ENCODE measurements at places on chromosomes 5 and 9.

GRCh38 chr9:108052431-108053080 is 563.0 kb upstream of the KLF4 start:
- no peak for DNase-seq

DNA sequence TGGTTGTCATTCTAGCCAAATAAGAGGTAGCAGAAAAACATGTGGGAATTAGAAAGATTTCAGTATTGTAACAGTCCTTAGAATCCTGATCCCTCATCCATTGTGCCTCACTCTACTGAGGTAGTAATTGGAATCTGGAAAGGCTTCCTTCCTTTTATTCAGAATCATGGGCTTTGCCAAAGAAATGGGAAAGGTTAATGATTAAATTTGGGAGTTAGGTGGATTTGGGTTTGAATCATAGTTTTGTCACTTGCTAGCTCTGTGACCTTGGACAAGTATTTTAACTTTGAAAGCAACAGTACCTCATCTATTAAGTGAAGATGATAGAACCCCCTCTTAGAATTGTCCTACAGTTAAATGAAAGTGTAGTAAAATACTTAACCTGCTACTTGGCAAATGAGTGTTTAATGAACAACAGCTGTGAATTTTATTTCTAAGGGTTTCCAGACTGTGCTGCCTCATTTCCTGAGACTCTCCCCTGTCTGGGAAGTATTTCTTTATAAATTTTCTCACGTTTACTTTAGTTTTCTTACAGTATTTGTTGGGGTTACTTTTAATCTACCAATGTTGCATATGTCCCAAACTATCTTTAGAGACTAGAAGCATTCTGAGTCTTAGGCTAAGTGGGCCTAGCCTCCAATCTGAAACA is 11.7 kb downstream of the SPDL1 start:
- no peak for DNase-seq

DNA sequence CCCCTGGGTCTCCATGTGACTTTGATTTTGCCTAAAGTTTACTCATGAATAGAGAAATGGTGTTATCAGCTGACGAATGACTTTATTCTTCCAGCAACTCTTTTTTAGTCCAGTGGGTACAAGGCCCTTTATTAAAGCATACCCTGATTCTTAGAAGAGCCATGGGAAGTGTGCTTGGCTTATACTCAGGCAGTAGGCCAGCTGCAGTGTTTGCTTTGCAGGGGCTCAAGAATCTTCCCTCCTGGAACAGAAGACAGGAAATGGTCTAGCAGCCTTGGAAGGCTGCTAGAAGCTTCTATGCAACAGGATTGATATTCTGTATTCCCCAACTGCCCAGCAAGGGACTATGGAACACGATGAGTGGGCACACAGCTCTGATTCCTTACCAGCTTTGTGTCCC is 73.4 kb upstream of the PLPP6 start:
- no peak for DNase-seq

DNA sequence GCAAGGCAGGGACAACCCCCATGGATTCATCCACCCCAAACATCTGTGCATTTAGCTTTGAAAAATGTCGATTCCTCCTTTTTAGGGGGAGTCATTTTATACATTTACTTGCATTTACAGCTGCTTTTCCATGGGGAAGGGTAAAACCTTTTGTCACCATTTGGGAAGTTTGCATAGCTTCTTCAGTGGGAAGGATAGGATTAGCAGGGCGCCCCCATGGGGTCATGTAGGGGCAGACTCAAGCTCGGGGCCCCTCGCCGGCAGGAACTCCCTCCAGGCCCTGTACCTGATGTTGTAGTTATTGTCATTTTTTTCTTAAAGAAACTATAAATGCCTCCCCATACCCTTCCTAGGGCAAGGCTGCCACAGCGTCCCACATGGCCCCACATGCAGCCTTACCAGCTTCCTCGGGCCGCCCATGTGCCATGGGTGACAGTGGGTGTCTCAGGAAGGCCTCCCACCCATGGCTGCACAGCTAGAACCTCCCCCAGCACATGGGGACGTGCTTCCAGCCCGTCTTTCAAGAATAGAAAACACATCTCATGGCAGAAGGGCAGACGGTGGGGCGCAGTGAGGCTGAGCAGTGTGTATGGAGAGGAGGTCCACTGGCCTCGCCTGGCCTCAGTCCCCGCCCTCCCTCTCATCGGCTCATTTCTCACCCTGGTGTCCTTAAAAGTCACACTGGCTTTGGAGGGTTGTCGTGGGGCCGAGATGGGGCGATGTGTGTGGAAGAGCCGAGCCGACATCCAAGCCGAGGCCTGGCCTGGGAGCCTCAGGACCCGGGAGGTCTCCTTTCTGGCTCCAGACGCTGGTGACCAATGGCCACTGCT is 76.1 kb upstream of the OTULINL start:
- DNase-seq: no peak

- no peak for DNase-seq
Observed at GRCh38 chr5:96637196-96637595, 25.0 kb upstream of the CAST start.

- DNase-seq: no peak
Observed at GRCh38 chr5:126443374-126443851, 20.2 kb downstream of the GRAMD2B start.

DNA sequence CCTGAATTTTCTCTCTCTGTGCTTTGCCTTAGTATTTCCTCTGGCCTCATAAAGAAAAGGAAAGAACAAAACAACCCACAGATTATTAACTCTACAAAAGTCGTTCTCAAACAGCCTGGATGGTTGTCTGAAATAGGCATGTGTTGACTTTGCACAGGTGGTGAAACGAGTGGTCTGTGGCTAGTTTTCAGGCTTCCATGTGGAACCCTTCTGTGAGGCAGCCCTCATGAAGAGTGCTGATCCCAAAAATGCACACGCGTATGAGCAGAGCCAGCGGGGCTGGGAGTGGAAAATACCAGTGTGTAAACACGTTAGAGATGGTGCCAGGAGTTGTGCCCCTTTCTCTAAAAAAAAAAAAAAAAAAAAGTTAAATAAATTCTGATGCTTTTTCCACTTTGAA is 4.9 kb upstream of the PSAT1 start:
- no peak for DNase-seq

DNA sequence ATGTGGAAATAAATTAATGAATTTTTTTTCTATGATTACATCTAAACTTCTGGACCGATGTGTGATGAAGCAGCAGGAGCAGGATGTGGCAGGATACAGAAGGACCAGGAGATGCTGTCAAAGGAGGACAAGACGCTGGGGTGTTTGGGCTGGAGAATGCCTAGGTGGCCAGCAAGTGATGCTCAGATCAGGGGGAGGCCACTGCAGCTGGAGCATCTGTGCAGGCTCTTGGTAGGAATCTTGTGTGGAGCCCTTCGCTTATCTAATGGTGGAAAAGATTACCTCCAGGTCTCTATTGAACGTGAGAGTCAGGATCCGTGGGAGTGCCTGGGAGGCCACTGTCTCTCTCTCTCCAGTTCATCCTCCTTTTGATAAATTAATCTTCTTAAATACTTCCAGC is 79.8 kb downstream of the MRPL36 start:
- no peak for DNase-seq

- no peak for DNase-seq
Observed at GRCh38 chr9:21933281-21933680, 60.9 kb downstream of the CDKN2A start.

- DNase-seq: no peak
Observed at GRCh38 chr5:134845335-134845851, 375 bp upstream of the C5orf24 start.

DNA sequence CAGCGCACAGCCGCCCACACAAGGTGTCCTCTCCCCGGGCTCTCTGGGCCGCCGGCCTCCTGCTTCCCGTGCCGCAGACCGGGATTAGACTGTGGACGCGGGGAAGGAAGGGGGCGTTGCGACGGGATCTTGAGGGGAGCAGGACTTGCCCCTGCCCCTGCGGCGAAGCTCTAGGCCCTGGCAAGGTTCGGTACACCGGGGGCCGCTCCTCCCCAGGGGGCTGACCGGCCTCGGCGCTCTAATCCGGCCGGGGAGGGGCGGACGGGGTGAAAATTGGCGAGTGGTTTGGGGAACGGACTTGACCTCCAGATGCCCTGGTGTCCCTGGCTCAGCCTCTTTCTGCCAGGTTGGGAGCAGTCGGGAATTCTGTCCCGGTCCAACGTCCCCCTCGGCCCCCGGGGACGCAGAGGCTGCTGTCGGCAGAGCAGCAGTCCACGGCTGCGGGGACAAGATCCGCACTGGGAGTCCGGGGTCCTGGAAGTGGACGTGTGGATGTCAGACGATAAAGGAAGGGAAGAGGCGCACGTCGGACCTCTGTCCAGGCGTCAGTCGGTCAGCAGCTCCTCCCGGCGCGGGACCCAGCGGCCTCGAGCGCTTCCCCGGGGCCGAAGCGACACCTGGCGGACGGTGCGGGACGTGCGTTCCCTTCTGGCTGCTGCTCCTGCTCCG is 1.9 kb upstream of the CNTFR start:
- no peak for DNase-seq

GRCh38 chr9:68643901-68644809 is 60.9 kb upstream of the PIP5K1B start:
- DNase-seq: no peak

- no peak for DNase-seq
Observed at GRCh38 chr9:126398403-126399058, 71.9 kb downstream of the MVB12B start.

GRCh38 chr5:174358276-174358675 is 312.8 kb downstream of the NSG2 start:
- no peak for DNase-seq

DNA sequence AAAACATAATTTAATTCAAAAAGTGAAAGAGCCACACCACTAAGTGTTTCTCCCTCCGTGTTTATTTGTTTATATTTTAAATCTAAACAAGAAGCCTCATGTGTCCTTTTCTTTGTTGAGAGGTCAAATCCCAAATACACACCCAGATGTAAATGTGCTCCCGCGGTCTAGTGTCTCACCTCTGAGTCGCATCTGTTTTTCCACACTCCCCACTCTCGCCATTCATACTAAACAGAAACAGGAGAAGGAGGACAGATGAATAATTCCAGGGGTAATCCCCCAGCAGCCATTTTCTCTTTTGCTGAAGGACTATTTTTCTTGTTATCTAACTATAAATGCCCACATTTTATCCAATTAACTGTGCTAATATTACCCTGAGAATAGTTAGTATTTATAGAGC is 361.6 kb upstream of the RIOK2 start:
- no peak for DNase-seq

DNA sequence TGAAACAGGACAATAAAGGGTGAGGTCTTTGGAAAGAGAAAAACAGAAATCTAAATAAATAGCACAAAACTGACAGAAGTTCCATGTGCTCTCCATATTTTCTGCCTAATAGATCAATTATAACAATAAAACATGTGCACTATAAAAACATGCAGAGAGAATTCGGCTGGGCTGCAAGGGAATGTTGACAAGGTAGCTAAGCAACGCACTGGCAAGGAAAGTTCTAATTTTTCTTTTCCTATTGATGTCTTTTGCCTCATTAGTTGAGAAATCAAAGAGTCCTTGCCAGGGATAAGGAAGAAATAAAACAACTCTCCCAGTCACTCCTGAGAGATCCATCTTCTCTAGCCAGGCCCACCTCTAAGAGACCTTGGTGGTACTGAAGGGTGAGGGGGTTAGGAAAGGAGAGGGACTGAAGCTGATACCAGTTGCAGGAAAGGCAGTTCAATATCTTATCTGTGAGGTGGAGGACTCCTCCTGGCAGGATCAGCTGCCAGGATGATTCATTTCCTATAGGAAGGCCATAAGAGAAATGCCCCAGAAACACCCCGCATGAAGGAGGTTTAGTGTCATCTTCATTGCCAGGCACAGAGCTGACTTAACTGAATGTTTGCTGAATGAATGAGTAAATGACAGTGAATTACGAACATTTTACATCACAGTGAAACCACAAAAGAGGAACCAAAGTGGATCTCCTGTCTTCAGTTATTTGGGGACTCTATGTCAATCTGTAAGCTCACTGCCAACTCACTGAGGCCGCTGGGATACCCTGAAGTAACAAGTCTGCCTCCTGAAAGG is 63.7 kb upstream of the IFNK start:
- DNase-seq: no peak

DNA sequence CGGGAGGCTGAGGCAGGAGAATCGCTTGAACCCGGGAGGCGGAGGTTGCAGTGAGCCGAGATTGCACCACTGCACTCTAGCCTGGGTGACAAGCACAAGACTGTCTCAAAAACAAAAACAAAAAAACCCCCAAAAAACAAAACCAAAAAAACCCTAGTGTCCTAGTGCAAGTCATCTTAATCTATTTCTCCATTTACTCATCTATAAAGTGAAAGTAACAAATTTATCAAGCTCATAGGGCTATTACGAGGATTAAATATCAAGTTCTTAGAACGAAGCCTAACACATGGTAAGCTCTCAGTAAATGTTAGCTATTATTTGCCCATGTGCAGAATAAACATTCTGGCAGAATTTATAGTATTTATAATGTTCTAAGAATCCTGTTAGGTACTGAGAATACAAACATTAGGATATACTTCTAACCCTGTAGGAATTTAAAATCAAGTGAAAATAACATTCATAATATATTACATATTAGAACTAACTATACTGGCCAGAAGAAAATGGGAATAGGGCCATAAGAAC is 45.0 kb downstream of the GOLPH3 start:
- no peak for DNase-seq

GRCh38 chr5:127013407-127013806 is 17.0 kb downstream of the MARCHF3 start:
- DNase-seq: no peak

DNA sequence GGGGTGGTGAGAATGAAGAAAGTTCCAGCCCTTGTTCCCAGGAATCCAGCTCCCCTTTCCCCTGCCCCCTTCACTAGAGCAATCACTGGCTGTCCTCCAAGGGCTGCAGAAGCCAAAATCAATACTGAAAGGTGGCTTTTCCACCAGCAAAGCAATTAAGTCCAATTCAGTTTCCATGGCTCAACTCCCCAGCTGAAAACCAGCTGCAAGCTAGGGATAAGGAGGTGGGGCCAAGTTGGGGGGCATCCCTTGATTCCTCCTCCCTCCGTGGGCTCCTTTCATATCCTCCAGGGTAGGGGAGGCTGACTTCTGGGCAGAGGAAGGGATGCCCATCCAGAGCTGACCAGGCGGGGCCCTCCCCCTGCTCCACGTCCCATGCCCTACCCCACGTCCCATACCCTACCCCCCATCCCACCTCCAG is 22.7 kb downstream of the CAMK2A start:
- DNase-seq: no peak

DNA sequence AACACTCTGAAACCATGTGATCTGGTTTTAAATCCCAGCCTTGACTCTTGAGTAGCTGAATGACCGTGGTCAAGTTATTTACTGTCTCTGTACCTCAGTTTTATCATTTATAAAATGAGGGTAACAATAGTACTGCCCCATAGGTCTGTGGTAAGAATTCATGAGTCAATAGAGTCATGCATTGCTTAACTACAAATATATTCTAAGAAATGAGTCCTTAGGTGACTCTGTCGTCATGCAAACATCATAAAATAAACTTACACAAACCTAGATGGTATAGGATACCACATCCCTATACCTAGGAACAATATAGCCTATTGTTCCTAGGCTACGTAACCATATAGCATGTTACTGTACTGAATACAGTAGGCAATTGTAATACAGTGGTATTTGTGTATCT is 20.3 kb upstream of the ABCA1 start:
- no peak for DNase-seq

- DNase-seq: no peak
Observed at GRCh38 chr5:172835290-172835993, 1.4 kb downstream of the ERGIC1 start.

GRCh38 chr9:38421498-38422211 is 2.6 kb downstream of the IGFBPL1 start:
- DNase-seq: no peak

- DNase-seq: no peak
Observed at GRCh38 chr5:100818340-100818739, 84.7 kb downstream of the ST8SIA4 start.

GRCh38 chr9:7164440-7165330 is 406.9 kb downstream of the KDM4C start:
- no peak for DNase-seq

GRCh38 chr9:126947529-126947928 is 32.9 kb downstream of the RALGPS1 start:
- no peak for DNase-seq

Data from cortex of kidney (tissue), 1 donor.